Left ventricle myocardium superior (tissue), 1 donor: ENCODE measurements at places on chromosomes 3 and 15.

GRCh38 chr3:195565716-195566115 lies 18.0 kb downstream of the APOD start:
- DNase-seq = no peak

DNA sequence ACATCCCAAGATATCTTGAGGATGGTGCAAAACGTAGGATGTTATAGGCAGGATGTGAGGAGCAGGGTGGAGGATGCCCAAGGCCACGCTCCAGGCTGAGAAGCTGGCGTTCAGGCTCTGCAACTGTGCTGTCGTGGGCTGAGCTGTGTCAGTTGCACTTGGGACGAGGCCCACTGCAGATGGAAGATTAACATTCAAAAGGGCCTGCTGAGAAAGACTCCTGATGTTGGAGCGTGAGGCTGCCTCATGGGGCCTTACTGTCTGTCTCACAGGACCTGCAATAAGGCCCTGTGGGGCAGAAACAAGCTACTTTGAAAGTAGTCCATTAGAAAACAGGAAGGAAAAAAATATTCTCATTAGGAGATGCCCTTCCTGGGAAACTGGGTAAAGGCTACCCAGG lies 60.6 kb upstream of the SEC61A1 start:
- no peak for DNase-seq

- DNase-seq = no peak
Observed at GRCh38 chr3:38994251-38994650, 57.5 kb downstream of the SCN11A start.

DNA sequence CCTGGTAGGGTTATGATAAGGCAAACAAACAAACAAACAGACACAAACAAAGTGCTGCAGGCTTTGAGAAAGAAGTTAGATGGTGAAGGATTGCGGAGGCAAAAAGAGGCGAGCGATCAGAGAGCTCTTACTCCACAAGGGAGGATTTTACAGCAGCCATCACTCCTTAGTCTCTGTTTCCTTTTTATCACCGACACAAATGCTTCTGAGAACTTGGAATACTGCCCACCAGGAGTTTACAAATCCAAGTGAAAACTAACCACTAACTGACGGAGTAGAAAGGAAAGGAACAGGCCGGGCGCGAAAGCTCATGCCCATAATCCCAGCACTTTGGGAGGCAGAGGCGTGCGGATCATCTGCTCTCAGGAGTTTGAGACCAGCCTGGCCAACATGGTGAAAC lies 35.6 kb upstream of the GPR160 start:
- no peak for DNase-seq

- DNase-seq = no peak
Observed at GRCh38 chr3:66268864-66269263, 48.1 kb downstream of the SLC25A26 start.

DNA sequence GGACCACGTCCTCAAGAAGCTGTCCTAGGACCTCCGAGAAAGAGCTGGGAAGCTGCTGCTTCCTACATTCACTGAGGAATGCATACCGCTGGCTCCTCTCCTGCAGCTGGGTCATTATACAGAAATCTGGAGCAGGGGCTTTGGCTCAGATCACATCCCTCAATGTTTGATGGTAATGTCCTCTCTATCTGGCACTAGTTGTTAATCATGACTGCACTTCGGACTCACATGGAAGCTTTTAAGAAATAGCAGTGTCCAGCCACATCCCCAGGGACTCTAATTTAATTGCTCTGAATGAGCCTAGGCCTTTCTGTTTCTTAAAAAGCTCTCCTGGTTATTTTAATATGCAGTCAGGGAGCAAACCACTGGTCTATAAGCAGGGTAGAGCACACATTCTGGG lies 25.7 kb upstream of the MYRIP start:
- DNase-seq = no peak

DNA sequence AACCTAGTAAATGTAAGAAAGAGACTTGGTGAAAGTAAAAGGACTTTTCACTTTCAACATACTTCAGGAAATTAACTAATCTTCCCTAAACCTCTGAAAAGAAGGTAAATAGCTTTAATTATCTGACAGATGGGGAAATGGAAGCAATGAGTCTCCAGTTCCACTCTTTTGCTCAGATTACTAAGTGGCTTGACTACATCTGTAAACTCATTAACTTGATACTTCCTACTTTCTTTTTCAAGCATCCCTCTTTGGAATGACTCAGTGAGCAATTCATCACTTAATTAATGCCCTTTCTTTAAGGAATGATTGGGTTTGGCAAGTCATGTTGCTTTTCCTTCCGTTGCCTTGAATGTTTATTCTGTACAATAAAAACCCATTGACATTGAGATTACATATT lies 234.2 kb downstream of the GRM7 start:
- DNase-seq = no peak

GRCh38 chr15:40323239-40323952 lies at the start of gene INAFM2:
Gene INAFM2, plus strand, starts transcription at chr15:40323692. Its CDS starts 364 bp downstream, at chr15:40324056.
- DNase-seq = peak; percentile 96

GRCh38 chr15:31842532-31843195 lies 187.7 kb upstream of the CHRNA7 start:
- no peak for DNase-seq

- DNase-seq = no peak
Observed at GRCh38 chr3:55118451-55118850, 190.6 kb upstream of the LRTM1 start.

- DNase-seq = no peak
Observed at GRCh38 chr15:62637574-62637897, 405.0 kb upstream of the TPM1 start.

GRCh38 chr3:146403792-146404191 lies 65.6 kb downstream of the PLSCR2 start:
- DNase-seq = no peak

GRCh38 chr3:57889807-57890206 lies 118.4 kb upstream of the FLNB start:
- no peak for DNase-seq

- DNase-seq = no peak
Observed at GRCh38 chr15:60762638-60763037, 283.7 kb upstream of the ICE2 start.

- DNase-seq = no peak
Observed at GRCh38 chr3:117666325-117666724, 956.7 kb downstream of the TUSC7 start.

- DNase-seq = peak; percentile 56
Observed at GRCh38 chr3:185825639-185826481, 1.0 kb upstream of the IGF2BP2 start.

- DNase-seq = no peak
Observed at GRCh38 chr3:59970376-59970775, 920.6 kb upstream of the CFAP20DC start.

DNA sequence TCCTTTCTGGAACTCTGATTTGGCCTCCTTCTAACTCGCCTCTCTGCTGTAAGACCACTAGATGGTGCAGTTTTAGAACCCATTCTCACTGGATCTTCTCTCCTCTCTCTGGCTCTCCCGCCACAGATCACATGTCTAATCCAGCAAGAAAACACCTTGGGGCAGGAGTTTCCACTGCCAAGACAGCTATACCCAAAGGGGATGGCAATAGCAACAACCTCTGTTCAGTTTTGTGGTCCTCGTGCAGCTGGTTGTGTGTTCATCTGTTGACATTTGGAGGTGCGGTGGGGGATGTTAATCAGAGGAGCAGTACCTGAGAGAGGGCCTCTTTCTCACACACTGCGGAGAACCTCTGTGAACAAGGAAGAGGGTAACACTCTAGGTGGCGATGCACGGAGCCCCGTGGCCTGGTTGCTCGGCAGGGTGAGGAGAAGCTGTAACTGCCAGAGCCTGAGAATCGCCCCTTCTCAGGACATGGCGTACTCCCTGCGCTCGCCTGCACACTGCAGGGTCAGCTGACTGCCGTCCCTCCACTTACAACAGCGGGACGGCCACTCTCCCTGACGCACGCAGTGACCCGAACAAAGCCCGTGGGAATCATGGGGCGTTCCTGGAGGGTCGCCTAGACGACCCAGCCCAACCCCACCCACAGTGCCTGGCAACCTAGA lies at the start of gene TEX55:
TEX55 (plus strand) TSS at position 666 of the 668 bp plus-strand sequence. CDS start 25 bp downstream, outside the sequence.
- peak; percentile 38 for DNase-seq

- DNase-seq = no peak
Observed at GRCh38 chr3:172262991-172263608, 185.2 kb downstream of the GHSR start.

DNA sequence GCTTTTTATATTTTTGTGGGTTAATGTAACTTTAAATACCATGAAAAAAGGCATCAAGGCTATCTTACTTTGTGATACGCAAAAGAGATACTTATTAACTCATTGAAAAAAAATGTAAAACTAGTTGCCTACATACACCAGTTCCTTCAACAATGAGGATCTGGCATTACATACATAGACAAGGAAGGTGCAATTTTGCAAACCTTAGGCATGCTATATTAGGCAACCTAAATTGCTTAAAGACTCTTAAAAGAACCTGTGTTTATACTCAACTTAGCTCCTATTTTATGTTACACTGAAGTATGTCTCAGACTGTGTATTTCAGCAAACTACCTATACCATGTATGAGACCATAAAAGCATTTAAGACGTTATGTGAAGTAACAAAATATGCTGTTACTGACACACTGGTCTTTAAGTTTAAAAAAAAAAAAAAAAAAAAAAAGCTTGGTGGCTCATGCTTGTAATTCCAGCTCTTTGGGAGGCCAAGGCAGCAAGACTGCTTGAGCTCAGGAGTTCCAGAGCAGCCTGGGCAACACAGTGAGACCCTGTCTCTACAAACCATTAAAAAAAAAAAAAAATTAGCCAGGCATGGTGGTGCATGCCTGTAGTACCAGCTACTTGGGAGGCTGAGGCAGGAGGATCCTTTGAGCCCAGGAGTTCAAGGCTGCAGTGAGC lies 9.1 kb downstream of the TASOR start:
- DNase-seq = no peak

DNA sequence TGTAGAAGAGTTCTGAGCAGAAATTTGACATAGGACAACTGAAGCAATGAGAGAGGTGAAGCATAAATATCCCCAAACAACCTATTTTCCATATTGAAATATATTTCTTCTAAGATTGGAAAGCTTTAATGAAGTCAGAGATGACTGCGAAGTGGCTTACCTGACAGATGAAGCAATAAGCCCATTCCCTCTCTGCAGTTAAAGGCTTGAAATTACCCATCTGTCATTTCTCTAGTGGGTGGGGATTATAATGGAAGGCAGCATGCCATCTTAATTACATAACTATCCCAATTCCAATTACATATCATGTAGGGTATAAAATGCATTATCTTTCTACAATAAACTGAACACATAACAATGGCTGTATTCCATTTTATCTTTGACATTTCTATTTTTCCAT lies 1070.5 kb downstream of the SI start:
- no peak for DNase-seq

DNA sequence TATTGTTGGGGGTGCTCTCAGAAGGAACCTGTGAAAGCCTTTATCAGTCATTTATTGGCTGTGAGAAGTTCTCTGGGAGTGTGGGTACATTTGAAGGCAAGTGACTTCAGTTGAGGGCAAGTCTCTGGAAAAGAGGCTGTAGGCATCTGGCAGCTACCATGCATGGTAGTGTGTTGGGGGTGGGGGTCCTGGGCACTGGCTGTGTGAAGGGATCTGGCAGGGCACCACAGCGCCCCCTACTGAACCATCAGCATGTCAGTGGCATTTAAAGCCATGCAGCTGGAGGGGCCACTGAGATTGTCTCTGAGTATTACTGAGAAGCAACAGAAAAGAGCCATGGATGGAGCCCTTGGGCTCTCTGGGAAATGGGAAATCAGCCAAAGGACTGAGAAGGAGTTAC lies 30.6 kb downstream of the CRTAP start:
- no peak for DNase-seq

DNA sequence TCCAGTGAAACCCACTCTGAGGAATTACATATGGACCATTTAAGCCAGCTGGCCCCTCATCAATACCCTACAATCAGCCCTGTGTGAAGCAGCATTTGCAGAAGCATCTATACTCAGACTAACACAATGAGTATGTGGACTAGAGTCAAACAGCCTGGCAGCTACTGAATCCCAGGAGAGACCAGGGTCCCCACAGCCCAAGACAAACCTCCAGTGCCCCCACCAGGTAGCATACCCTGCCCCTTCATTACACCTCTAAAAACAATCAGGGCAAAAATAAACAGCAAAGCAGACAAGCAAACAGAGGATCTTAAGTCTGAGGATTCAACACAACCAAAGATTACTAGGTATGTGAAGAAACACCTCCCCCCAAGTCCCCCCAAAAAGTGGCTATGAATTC lies 157.4 kb downstream of the LEKR1 start:
- no peak for DNase-seq

- DNase-seq = no peak
Observed at GRCh38 chr3:61331929-61332552, 80.8 kb upstream of the FHIT start.

DNA sequence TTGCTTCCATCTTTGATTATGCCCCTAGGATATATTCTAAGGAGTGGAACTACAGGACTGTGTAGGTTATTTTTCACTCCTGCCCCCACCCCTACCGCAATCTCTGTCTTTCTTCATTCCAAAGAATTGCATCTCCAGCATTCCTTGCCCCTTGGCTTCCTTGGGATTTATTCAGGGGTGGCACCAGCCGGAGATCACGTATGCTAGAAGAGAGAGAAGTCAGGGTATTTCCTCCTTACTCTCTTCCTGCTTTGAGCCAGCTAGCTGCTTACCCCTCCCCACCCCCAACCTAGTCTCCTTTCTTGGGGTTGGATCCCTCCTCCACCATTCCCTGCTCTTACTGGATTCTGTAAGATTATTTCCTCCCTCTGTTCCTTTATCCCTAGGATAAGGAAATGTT lies 35.0 kb upstream of the DENND4A start:
- DNase-seq = no peak

DNA sequence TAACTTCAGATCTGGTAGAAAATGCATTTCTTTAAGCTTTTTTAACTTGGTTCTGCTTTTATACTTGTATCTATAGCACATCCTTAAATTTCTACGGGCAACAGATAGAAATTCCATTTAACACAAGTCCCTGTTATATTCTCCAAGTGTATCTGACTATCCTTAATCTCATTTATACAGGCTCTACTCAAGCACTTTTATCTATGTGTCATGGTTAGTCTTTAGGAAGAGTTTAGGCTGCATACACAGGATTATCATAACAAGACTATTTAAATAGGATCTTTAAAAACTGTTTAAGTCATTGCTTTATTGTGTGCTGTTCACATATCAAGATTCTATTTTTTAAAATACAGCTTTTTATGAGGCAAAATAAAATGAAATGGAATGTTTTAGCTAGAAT lies 52.7 kb downstream of the SETD5 start:
- no peak for DNase-seq
